ENCODE measurements at places on chromosomes 13 and 19.

DNA sequence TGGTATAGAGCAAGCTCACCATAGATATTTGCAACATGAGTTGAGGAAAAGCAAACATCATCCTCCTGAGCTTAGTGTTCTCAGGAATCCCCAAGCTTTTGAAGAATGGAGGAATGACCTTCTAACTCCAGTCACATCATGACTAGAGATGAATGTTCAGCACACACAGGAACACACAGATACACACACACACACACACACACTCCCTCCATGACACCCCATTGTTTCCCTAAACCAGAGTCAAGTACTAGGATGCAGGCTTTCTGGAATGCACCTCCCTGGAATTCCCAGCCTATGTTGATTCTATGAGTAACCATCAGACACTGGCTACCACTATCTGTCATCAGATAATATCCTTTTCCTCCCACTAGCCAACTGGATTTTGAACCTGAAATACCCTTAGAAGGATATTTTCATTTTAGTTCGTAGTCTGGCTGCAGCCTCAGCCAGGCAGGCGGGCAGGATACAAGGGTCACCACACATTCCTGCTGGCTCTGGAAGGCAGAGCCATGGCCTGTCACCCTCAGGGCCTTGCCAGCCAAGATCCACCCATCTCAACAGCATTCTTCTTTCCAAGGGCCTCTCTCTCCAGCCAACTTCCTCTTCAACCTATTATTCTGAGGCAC is 162.4 kb downstream of the FOXO1 start:
- DNase-seq: no peak

- DNase-seq: no peak
Measured at GRCh38 chr19:35773020-35773806, 2.2 kb upstream of the ARHGAP33 start.

- DNase-seq: no peak
Measured at GRCh38 chr13:45833242-45833641, 18.3 kb downstream of the SIAH3 start.

DNA sequence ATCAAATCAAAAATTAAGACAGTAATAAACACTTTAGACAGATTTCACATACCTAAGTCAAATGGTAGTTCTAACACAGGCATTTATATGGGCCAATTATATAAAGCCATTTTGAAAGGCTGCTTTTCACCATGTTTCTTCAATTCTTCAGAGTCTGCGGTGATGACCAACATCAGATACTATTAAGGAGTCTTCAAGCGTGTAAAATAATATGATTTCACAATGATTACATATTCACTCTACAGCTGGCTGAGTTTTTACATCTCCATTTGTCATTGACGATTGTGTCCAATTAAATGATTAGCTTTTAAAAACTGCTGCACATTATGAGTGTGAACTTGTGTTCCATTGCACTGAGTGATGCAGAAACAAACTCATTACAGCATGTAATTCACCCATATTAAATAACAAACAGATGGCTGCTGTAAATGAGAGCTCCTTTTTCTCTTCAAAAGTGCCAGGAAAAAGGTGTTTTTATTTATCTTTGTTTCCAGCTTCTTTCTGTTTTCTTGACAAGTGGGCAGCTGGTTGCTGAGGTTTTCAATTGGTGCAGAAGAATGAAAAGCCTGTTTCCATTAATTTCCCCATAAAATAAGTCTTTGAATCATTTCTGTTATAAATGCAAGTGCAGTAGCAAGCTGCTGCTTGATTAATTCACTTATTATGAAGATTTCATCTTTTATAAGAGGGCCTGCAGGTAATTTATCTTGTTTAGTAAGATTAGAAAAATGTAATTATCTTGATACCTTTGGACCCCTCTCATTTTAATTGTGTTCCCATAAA is 676.1 kb upstream of the KLHL1 start:
- no peak for DNase-seq

DNA sequence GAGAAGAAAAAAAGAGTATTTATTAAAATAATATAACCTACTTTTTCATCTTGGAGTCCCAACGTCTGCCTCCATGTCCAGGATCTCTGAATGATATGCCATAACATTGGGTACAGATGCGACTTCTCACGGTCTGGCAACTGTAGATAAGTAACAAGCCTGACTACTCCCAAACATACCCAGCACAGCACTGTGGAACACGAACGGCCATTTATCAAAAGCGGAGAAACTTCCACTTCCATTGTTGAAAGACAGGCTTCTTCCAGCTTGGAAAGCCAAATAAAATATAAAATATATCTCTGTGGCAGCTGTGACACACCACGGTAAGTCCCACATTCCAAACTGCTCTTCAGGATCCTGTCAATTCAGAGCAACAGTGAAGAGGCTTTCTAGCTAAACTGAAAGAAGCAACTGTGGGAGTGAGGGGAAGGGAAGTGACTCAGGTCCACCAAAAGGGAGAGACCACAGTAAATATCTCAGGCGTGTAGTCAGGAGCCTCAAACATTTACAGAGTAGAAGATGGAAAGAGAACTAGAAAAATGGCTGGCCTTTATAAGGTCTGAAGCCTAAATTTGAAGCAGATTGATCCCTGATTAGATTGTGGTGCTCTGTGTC is 331.7 kb downstream of the LIG4 start:
- no peak for DNase-seq

All from activated naive CD4-positive, alpha-beta T cell treated with Interleukin-2 at 50 U/mL for 16 hours (primary cell).